ENCODE measurements at places on chromosomes 7 and 10.

GRCh38 chr10:7409045-7409731, 1.6 kb downstream of the SFMBT2 start:
- H3K27me3 ChIP-seq: no peaks in the 10 kb centered on the region
- H3K4me3 ChIP-seq: peak overlapping the region; percentile 92
- peaks cover 14% of the 10 kb centered on the region for H3K4me1 ChIP-seq
- peak overlapping the region; percentile 81 for H3K27ac ChIP-seq

DNA sequence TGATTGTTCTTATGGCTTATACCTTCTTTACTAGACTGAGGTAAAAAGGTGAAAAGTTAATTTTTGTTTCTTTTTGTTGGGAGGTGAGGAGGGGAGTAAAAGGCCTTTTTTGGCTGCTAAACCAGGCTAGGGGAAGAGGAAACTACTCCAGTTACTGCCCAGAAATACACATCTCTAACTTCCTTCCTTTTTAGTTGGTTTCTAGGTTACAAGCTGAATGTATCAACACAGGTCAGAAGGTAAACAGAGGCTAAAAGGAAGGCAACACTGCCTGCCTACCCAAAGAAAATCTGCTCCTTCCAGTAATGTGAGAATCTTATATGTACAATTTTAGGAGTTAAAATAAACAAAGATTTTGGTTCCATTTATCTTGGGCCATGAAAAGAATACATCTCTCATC, 140.4 kb downstream of the NRBF2 start:
- H3K4me1 ChIP-seq: peaks cover 15% of the 10 kb centered on the region
- H3K4me3 ChIP-seq: peak overlapping the region; percentile 47
- no peak for DNase-seq
- no peaks in the 10 kb centered on the region for H3K36me3 ChIP-seq
- H3K27ac ChIP-seq: peak overlapping the region; percentile 98
- no peaks in the 10 kb centered on the region for H3K27me3 ChIP-seq

- no peaks in the 10 kb centered on the region for H3K27me3 ChIP-seq
- no peak overlapping the region for H3K4me3 ChIP-seq
- DNase-seq: no peak
- H3K36me3 ChIP-seq: no peaks in the 10 kb centered on the region
- H3K4me1 ChIP-seq: no peaks in the 10 kb centered on the region
Measured at GRCh38 chr10:97585439-97585811, 1.2 kb downstream of the HOGA1 start.

DNA sequence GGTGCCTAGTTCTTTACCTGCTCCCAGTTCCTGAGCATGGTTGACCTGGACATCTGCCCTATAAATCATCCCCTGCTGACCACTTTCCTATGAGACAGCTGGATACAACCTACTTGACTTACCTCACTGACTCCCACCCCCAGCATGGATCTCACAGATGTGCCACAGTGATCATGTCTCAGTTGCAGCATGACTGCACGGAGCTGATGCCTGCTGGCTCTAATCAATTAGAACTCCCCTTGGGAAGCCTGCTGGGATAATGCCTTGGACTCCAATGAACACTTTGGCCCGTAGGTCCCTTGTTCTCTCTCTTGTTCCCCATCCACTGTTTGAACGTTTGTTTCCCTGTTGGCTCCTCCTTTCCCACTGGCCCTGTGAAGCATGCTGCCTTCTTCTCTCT, 271.2 kb upstream of the IGFBP3 start:
- no peaks in the 10 kb centered on the region for H3K36me3 ChIP-seq
- no peak overlapping the region for H3K27ac ChIP-seq
- H3K27me3 ChIP-seq: no peaks in the 10 kb centered on the region
- no peak overlapping the region for H3K4me3 ChIP-seq
- H3K4me1 ChIP-seq: no peaks in the 10 kb centered on the region
- DNase-seq: no peak

- H3K27ac ChIP-seq: peak overlapping the region; percentile 20
- H3K36me3 ChIP-seq: peaks cover 10% of the 10 kb centered on the region
- no peak for DNase-seq
Measured at GRCh38 chr7:148362541-148362940, 228.0 kb upstream of the C7orf33 start.

GRCh38 chr10:104622598-104623209, 18.4 kb upstream of the SORCS3 start:
- H3K4me3 ChIP-seq: no peak overlapping the region
- no peak for DNase-seq
- no peaks in the 10 kb centered on the region for H3K36me3 ChIP-seq
- H3K27ac ChIP-seq: no peak overlapping the region
- peaks cover 6% of the 10 kb centered on the region for H3K27me3 ChIP-seq
- no peaks in the 10 kb centered on the region for H3K4me1 ChIP-seq

- no peak overlapping the region for H3K27ac ChIP-seq
- H3K27me3 ChIP-seq: no peaks in the 10 kb centered on the region
Measured at GRCh38 chr10:63414481-63415260, 51.1 kb downstream of the JMJD1C start.

- peaks cover 17% of the 10 kb centered on the region for H3K4me1 ChIP-seq
- H3K4me3 ChIP-seq: peak overlapping the region; percentile 52
- peak overlapping the region; percentile 47 for H3K27ac ChIP-seq
- peaks cover 6% of the 10 kb centered on the region for H3K36me3 ChIP-seq
- DNase-seq: no peak
Measured at GRCh38 chr7:139361523-139361922, 1.8 kb downstream of the LUC7L2 start.

DNA sequence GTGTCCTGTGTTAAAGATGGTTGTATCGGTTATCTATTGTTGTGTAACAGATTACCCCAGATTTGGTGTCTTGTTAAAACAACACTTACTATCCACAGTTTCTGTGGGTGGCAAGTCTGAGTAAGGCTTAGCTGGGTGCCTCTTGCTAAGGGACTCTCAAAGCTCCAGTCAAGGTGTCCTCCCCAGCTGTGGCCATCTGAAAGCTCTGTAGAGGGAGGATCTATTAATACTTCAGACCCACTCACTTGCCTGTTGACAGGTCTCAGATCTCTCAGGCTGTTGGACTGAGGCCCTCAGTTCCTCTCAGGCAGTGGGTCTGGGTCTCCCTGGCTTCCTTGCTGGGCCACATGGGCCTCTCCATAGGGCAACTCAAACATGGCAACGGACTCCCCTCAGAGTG, 19.6 kb downstream of the ARID5B start:
- peaks cover 46% of the 10 kb centered on the region for H3K36me3 ChIP-seq
- H3K4me3 ChIP-seq: no peak overlapping the region
- DNase-seq: no peak
- no peaks in the 10 kb centered on the region for H3K27me3 ChIP-seq
- H3K4me1 ChIP-seq: peaks cover 49% of the 10 kb centered on the region
- H3K27ac ChIP-seq: peak overlapping the region; percentile 62

- H3K36me3 ChIP-seq: peaks cover 40% of the 10 kb centered on the region
- H3K4me3 ChIP-seq: no peak overlapping the region
- no peak for DNase-seq
Measured at GRCh38 chr7:2962865-2963264, 80.8 kb downstream of the CARD11 start.

GRCh38 chr7:67440321-67440720, 443.7 kb downstream of the TYW1 start:
- no peak overlapping the region for H3K27ac ChIP-seq
- H3K4me3 ChIP-seq: no peak overlapping the region
- H3K4me1 ChIP-seq: no peaks in the 10 kb centered on the region
- no peaks in the 10 kb centered on the region for H3K36me3 ChIP-seq
- DNase-seq: no peak

DNA sequence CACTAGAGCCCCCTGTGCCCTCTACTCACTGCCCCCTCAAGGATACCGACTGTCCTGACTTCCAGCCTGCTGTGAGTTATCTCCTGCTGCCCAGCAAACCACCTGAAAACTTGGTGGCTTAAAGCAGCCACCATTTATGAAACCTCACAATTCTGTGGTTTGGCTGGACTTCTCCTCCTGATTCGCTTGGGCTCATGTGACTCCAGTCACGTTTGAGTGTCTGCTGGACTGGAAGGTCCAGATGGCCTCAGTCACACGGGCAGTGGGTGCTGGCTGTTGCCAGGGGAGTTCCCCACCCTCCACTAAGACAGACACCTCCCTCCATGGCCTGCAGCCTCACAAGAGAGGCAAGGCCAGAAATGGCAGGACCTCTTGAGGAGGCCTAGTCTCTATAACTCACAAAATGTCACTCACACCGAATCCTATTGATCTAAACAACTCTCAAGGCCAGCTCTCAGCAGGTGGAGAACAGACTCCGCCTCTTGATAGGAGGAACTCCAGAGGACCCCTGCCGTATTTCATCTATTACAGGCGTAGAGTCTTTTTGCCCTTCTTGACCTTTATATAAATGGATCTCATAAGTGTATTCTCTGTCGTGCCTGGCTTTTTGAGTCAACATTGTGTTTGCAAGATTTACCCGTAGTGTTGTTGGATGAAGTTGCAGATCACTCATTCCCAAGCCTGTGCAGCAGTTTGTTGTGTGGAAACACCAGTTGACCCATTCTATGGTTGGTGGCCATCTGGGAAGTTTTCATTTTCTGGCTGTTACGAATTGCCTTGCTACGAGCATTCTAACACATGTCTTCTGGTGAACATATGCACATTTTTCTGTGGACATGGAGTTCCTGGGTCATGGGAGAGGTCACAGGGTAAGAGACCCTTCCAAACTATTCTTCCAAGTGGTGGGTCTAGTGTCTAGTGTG, 48.3 kb downstream of the ZMIZ1 start:
- no peak overlapping the region for H3K4me3 ChIP-seq
- no peaks in the 10 kb centered on the region for H3K36me3 ChIP-seq
- DNase-seq: no peak
- H3K27ac ChIP-seq: no peak overlapping the region
- H3K4me1 ChIP-seq: peaks cover 8% of the 10 kb centered on the region

GRCh38 chr7:124764847-124765400, 668 bp downstream of the GPR37 start:
- peaks cover 13% of the 10 kb centered on the region for H3K27me3 ChIP-seq
- DNase-seq: peak; percentile 2
- H3K27ac ChIP-seq: no peak overlapping the region
- H3K4me1 ChIP-seq: peaks cover 12% of the 10 kb centered on the region

DNA sequence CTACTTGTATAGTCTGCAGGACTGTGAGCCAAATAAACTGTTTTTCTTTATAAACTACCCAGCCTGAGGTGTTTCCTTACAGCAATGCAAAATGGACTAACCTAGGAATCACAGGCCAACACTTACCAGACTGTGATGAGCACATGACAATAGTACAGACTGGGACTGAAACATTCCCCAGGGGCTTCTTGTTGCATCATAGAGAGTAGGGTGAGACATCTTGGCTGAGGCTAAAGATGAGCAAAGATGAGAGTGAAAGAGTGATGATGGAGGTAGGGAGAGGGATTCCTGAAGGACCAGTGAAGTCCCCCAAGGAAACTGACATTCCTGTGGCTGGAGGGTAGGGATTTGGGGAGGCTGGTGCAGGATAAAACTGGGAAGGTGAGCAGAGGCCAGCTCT, 194.4 kb downstream of the TPST1 start:
- no peaks in the 10 kb centered on the region for H3K4me1 ChIP-seq
- H3K27me3 ChIP-seq: no peaks in the 10 kb centered on the region
- H3K27ac ChIP-seq: no peak overlapping the region
- H3K36me3 ChIP-seq: peaks cover 37% of the 10 kb centered on the region
- H3K4me3 ChIP-seq: no peak overlapping the region

GRCh38 chr10:52256832-52257691, 57.0 kb upstream of the DKK1 start:
- DNase-seq: no peak
- H3K27ac ChIP-seq: no peak overlapping the region

- no peak overlapping the region for H3K4me3 ChIP-seq
- peaks cover 7% of the 10 kb centered on the region for H3K27me3 ChIP-seq
- no peaks in the 10 kb centered on the region for H3K36me3 ChIP-seq
- DNase-seq: no peak
- H3K27ac ChIP-seq: no peak overlapping the region
Measured at GRCh38 chr10:15305634-15306033, 65.5 kb downstream of the FAM171A1 start.

DNA sequence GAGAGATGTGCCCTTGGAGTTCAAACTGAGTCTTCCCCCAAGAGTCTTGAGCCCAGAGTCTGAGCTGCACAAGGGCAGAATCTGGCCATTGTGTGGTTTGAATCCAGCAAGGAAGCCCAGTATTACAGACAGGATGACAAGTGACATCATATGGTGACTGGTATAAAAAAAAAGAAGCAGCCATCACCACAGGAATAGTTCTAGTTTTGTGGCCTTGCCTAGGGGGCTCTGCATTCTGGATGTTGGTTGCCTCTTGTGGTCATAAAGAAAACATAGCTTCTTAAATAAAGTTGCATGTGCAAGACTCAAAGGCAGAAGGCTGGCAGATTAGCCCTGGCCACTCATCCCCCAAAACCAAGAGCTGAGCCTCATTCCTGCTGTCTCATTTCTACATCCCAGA, 16.8 kb upstream of the LRRC72 start:
- no peaks in the 10 kb centered on the region for H3K4me1 ChIP-seq
- peaks cover 9% of the 10 kb centered on the region for H3K27me3 ChIP-seq
- H3K4me3 ChIP-seq: no peak overlapping the region
- H3K36me3 ChIP-seq: no peaks in the 10 kb centered on the region
- H3K27ac ChIP-seq: no peak overlapping the region

DNA sequence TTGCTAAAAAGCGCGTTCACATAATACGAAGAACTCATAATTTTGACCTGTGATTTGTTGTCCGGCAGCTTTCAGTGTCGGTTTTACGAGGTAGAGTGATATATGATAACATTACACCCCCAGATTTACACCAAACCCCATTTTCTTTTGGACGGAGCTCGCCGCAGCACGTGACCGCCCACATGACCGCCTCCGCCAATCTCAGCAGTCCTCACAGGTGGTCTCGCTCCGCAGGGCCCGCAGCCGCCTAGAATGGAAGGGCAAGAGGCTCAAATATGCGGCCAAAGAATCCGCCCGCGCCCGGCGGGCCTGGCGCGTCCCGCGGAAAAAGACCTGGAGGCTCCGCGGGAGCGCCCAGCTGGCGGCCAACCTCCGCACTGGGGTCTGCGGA, at the start of gene HOXA7:
TSS of gene HOXA7 (minus strand) at position 168 of the 391 bp plus-strand sequence. CDS start at position 38, 130 bp downstream.
- H3K4me3 ChIP-seq: peak within 1 kb of the TSS; percentile 3
- H3K27me3 ChIP-seq: peaks cover 47% of the 10 kb centered on the region
- peaks cover 2% of the 10 kb centered on the region for H3K36me3 ChIP-seq

DNA sequence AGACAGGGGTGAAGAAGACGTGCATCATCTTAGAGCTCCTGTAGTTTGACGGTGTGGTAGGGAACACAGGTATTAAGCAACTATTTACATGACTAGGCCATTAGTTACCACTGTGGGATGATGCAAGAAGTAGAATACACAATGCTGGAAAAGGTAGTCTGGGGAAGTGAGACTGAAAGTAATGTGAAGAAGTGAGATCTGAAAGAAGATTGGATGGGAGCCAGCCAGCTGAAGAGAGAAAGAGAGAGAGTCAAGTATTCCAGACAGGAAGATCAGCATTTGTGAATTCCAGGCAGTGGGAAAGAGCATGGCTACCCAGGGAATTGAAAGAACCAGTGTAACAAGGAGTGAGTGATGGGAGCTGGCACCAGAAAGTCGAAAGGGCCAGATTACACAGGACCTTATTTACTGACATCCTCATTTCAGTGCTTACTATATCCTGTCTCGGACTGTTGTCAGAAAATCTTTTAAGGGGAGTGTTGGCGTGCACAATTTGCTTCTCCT, 4.0 kb upstream of the CFAP58 start:
- H3K27me3 ChIP-seq: no peaks in the 10 kb centered on the region
- no peak overlapping the region for H3K27ac ChIP-seq
- no peak overlapping the region for H3K4me3 ChIP-seq
- no peaks in the 10 kb centered on the region for H3K36me3 ChIP-seq
- DNase-seq: peak; percentile 39
